ENCODE measurements at places on chromosomes 12 and 14.

DNA sequence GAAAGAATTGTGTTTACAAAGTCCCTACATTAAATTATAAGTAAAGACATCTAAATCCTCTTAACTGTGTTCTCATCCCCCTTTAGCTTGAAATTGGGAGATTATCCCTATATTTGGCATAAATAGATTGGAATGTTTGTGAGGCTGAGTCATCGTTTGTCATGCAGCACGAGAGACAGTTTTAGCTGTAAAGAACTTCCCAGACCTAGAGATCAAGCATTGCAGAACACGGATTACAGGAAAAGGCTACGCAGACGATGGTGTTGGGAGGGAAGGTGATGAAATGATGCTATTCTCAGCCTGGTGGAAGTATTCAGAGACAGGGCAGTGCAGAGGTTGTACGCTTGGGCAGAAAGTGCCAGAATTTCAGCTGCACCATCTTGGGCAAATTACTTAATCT lies 93.8 kb downstream of the PTPRB start:
- no peaks in the 10 kb centered on the region for H3K36me3 ChIP-seq
- H3K27me3 ChIP-seq = no peaks in the 10 kb centered on the region
- no peak for DNase-seq
- H3K4me1 ChIP-seq = no peaks in the 10 kb centered on the region
- H3K27ac ChIP-seq = no peak overlapping the region

DNA sequence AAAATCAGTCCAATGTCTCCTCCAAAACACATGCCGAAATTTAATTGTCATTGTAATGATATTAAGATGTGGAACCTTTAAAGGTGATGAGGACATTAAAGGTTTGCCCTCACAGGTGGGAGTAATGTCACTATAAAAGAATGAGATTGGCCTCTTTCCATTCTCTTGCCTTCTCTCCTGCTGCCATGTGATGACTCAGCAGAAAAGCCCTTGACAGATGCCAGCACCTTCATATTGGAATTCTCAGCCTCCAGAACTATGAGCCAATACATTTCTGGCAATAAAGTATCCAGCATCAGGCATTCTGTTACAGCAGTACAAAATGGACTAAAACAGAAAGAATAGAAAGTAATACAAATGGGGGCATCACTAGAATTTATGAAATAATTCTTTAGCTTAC lies 609.7 kb downstream of the SLC16A7 start:
- DNase-seq = no peak
- no peaks in the 10 kb centered on the region for H3K27me3 ChIP-seq
- H3K4me1 ChIP-seq = no peaks in the 10 kb centered on the region
- no peak overlapping the region for H3K4me3 ChIP-seq

DNA sequence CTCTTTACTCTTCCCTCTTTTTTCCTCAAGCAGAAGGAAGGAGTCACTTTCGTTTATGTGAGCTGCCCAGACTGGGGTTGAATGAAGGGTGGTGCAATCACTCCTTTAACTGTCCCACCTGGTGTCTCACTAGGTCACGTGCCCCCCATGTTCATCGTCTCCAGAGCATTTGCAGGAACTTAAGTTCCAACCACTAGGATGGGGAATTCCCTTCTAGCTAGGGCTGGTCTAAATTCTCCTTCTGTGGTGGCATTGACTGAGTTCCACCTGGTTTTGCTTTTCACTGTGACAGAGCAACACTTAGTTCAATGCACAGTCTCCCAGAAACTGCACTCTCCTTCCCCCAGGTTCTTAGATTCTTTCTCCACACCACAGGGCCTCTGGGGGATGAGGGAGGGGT lies 9.5 kb downstream of the FANCM start:
- no peaks in the 10 kb centered on the region for H3K4me1 ChIP-seq
- peak overlapping the region; percentile 32 for H3K27ac ChIP-seq
- H3K27me3 ChIP-seq = no peaks in the 10 kb centered on the region
- DNase-seq = no peak
- H3K36me3 ChIP-seq = peaks cover 5% of the 10 kb centered on the region

- no peak overlapping the region for H3K4me3 ChIP-seq
- H3K27ac ChIP-seq = peak overlapping the region; percentile 36
- no peaks in the 10 kb centered on the region for H3K36me3 ChIP-seq
- H3K4me1 ChIP-seq = peaks cover 75% of the 10 kb centered on the region
These were observed 3.1 kb upstream of the SSH1 start for GRCh38 chr12:108860443-108860842.

DNA sequence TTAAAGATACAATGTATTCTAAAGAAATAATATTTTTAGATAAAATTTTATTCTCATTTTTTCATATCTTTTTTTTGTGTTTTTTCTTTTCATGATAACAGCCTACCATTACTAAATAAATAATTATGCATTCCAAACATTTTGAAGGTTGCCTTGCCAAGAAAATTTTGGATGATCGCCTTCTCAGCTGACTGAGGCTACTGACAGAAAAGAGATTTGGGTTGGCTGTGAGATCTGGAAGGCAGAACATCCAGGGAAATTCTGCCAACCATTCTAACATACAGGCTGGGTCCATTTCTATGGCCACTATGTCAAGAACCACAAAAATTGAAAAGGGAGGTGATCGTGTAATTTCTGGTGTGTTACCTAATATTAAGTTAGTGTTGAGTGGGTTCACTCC lies 48.1 kb downstream of the GALNT8 start:
- DNase-seq = no peak
- no peak overlapping the region for H3K27ac ChIP-seq
- H3K4me1 ChIP-seq = no peaks in the 10 kb centered on the region
- no peaks in the 10 kb centered on the region for H3K27me3 ChIP-seq
- no peaks in the 10 kb centered on the region for H3K36me3 ChIP-seq
- H3K4me3 ChIP-seq = no peak overlapping the region

GRCh38 chr14:54735424-54735823 lies 167.2 kb downstream of the GCH1 start:
- no peak overlapping the region for H3K4me3 ChIP-seq
- peaks cover 5% of the 10 kb centered on the region for H3K4me1 ChIP-seq
- no peaks in the 10 kb centered on the region for H3K27me3 ChIP-seq
- H3K27ac ChIP-seq = no peak overlapping the region

- H3K4me3 ChIP-seq = peak overlapping the region; percentile 96
- H3K27ac ChIP-seq = peak overlapping the region; percentile 85
- DNase-seq = peak; percentile 76
- H3K4me1 ChIP-seq = peaks cover 26% of the 10 kb centered on the region
- H3K27me3 ChIP-seq = no peaks in the 10 kb centered on the region
These were observed 564 bp downstream of the ATXN3 start for GRCh38 chr14:92105893-92106142.

DNA sequence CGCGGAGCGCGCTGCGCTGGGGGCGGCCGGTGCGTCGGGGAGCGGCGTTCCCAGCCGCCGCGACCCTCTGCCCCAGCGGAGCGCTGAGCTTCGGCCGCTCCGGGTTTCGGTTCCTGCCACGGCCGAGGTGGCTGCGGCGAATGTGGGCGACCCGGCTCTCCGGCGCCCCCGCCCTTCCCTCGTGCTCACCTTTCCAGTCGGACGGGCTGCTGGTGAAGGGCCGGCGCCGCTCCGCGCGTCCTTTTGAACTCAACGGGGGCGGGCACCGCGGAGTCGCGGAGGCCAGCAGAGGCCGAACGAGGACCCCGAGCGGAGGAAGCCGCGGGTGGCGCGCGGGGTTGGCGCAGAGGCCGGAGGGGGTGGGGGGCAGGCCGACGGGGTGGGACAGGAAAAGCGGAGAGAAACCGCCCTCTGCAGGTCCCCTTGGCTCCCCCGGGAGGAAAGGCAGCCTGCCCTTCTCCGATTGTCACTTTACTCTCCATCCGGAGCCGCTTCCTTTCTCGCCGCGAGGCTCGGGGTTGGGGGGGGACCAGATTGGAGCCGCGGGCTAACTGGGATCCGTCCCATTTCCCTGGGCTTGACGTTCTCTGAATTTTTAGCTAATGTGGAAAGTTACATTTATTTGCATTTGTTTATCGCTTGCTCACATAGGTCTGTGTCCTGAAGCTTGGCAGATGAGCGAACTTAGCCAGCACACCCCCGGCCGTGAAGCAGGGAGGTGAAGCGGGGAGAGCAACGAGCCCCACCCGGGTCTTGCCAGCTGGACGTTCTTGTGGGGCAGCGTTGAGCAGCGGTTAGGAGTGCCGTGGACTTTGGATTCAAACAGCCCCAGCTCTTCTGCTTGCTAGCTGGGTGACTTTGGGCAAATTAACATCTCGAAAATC lies at the start of gene SMAGP:
Gene SMAGP (minus strand): TSS at position 349 of the 884 bp plus-strand sequence. CDS start 1,137 bp downstream, outside the sequence.
- no peak within 1 kb of the TSS for H3K27ac ChIP-seq
- peaks cover 21% of the 10 kb centered on the region for H3K4me1 ChIP-seq
- H3K4me3 ChIP-seq = peak within 1 kb of the TSS; percentile 75
- no peaks in the 10 kb centered on the region for H3K36me3 ChIP-seq

GRCh38 chr12:6468283-6468575 lies 2.2 kb downstream of the VAMP1 start:
- no peak overlapping the region for H3K4me3 ChIP-seq
- peaks cover 35% of the 10 kb centered on the region for H3K36me3 ChIP-seq
- H3K4me1 ChIP-seq = peaks cover 27% of the 10 kb centered on the region
- H3K27ac ChIP-seq = no peak overlapping the region
- no peaks in the 10 kb centered on the region for H3K27me3 ChIP-seq
- DNase-seq = no peak

GRCh38 chr14:92960706-92961566 lies 38.0 kb downstream of the CHGA start:
- H3K27ac ChIP-seq = no peak overlapping the region
- no peaks in the 10 kb centered on the region for H3K27me3 ChIP-seq
- no peak overlapping the region for H3K4me3 ChIP-seq
- H3K36me3 ChIP-seq = peaks cover 69% of the 10 kb centered on the region

GRCh38 chr14:55245657-55246268 lies 25.5 kb upstream of the FBXO34 start:
- no peak for DNase-seq
- H3K4me3 ChIP-seq = no peak overlapping the region
- H3K27me3 ChIP-seq = peaks cover 3% of the 10 kb centered on the region
- H3K36me3 ChIP-seq = no peaks in the 10 kb centered on the region
- no peaks in the 10 kb centered on the region for H3K4me1 ChIP-seq

GRCh38 chr14:36442824-36443241 lies 77.2 kb downstream of the NKX2-1 start:
- H3K27ac ChIP-seq = no peak overlapping the region
- no peak for DNase-seq
- H3K36me3 ChIP-seq = no peaks in the 10 kb centered on the region
- H3K4me3 ChIP-seq = no peak overlapping the region
- no peaks in the 10 kb centered on the region for H3K4me1 ChIP-seq

GRCh38 chr14:60301685-60302084 lies 52.7 kb downstream of the PPM1A start:
- H3K36me3 ChIP-seq = peaks cover 9% of the 10 kb centered on the region
- no peak for DNase-seq
- no peaks in the 10 kb centered on the region for H3K4me1 ChIP-seq
- H3K27ac ChIP-seq = no peak overlapping the region

- H3K4me3 ChIP-seq = no peak overlapping the region
- no peaks in the 10 kb centered on the region for H3K4me1 ChIP-seq
These were observed 160.5 kb downstream of the ANO2 start for GRCh38 chr12:5784462-5785130.

- peaks cover 19% of the 10 kb centered on the region for H3K4me1 ChIP-seq
- no peak overlapping the region for H3K27ac ChIP-seq
- peaks cover 13% of the 10 kb centered on the region for H3K27me3 ChIP-seq
- DNase-seq = no peak
These were observed 7.1 kb downstream of the SLC6A12 start for GRCh38 chr12:206746-207440.

DNA sequence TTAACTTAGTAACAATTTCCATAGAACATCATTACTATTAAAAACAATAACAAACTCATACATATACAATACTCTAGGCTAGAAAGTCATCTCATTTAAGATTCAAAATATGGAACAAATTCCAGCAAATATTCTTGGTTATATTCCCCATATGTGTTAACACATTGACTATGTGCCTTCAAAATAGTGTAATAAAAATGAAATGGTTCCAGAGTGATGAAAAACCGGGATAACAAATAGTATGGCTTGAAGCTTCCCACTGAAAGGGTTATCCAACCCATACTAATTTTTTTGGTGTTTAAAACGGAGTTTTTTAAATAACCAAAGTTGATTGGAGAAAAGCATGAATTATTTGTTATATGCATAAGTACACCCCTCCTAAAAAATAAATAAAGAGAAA lies 5.3 kb downstream of the LRIG3 start:
- no peak for DNase-seq
- H3K36me3 ChIP-seq = no peaks in the 10 kb centered on the region
- H3K27ac ChIP-seq = no peak overlapping the region
- H3K27me3 ChIP-seq = peaks cover 29% of the 10 kb centered on the region
- H3K4me3 ChIP-seq = no peak overlapping the region

- DNase-seq = no peak
- H3K27me3 ChIP-seq = no peaks in the 10 kb centered on the region
- H3K4me1 ChIP-seq = no peaks in the 10 kb centered on the region
- H3K27ac ChIP-seq = no peak overlapping the region
- H3K36me3 ChIP-seq = no peaks in the 10 kb centered on the region
These were observed 84.7 kb upstream of the SOX5 start for GRCh38 chr12:24034160-24034559.

- DNase-seq = no peak
- H3K27ac ChIP-seq = no peak overlapping the region
- H3K4me1 ChIP-seq = no peaks in the 10 kb centered on the region
These were observed 9.3 kb downstream of the ITGA7 start for GRCh38 chr12:55698241-55698955.

DNA sequence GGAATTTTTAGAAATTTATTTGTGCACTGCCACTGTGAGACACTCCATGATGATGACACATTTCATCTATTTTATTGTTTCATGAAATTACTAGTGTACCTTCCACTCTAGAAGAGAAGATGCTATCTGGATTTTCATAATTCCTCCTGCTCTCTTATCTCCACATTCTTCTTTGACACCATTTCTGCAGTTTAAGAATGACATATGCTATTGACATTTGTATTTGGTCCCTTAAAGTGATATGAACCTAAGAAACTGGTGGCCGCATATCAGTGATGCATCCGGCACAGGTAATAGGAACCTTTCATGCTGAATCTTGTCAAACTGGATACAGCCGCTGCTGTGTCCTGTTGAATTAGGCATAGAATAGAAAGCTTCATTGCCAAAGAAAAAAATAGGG lies 696.3 kb downstream of the TMEM121 start:
- no peaks in the 10 kb centered on the region for H3K4me1 ChIP-seq
- H3K4me3 ChIP-seq = no peak overlapping the region
- no peaks in the 10 kb centered on the region for H3K36me3 ChIP-seq
- H3K27me3 ChIP-seq = no peaks in the 10 kb centered on the region

DNA sequence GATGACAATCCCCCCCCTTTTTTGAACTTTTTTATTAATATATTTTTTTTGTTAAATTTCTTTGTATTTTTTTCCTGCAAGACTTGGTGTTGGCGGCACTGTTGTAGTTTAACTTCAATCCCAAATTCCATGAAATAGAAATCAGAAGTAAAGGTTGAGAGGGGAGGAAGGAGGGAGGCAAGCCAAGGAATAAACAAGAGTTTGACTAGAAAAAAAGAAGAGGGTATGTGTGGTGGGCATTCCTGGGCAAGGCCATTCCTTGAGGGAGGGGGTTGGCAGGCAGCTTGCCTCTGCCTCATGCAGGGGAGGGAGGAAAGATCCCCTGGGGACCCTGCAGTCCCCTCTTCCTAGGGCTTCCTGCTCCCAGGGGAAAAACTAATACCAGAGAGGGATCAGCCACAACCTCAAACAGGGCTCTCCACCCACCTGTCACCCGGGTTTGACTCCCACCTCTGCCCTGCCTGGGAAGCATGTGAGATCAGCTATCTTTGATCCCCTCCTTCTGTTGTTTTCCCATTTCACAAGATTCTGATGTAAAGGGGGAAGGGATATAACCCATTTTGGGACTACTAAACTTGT lies 519 bp upstream of the AP1G2 start:
- DNase-seq = no peak
- H3K27me3 ChIP-seq = no peaks in the 10 kb centered on the region
- H3K36me3 ChIP-seq = peaks cover 25% of the 10 kb centered on the region
- H3K4me3 ChIP-seq = peak overlapping the region; percentile 94
- peaks cover 74% of the 10 kb centered on the region for H3K4me1 ChIP-seq
- peak overlapping the region; percentile 53 for H3K27ac ChIP-seq

- peak; percentile 60 for DNase-seq
- H3K36me3 ChIP-seq = no peaks in the 10 kb centered on the region
- peaks cover 12% of the 10 kb centered on the region for H3K4me1 ChIP-seq
- H3K4me3 ChIP-seq = no peak overlapping the region
These were observed 124.8 kb upstream of the MAP1LC3B2 start for GRCh38 chr12:116434155-116435011.
